ENCODE measurements at places on chromosomes 1 and 21. TPM values are rescaled to one million over a fixed set of nuclear protein-coding genes. Genes with fewer than 3 reads are reported as not detected.

GRCh38 chr1:152866321-152866720 lies 6.5 kb downstream of the LCE7A start:
- no peaks in the 10 kb centered on the region for H3K36me3 ChIP-seq
- no peak overlapping the region for H3K4me3 ChIP-seq
- H3K4me1 ChIP-seq = no peaks in the 10 kb centered on the region
- H3K27me3 ChIP-seq = no peaks in the 10 kb centered on the region

DNA sequence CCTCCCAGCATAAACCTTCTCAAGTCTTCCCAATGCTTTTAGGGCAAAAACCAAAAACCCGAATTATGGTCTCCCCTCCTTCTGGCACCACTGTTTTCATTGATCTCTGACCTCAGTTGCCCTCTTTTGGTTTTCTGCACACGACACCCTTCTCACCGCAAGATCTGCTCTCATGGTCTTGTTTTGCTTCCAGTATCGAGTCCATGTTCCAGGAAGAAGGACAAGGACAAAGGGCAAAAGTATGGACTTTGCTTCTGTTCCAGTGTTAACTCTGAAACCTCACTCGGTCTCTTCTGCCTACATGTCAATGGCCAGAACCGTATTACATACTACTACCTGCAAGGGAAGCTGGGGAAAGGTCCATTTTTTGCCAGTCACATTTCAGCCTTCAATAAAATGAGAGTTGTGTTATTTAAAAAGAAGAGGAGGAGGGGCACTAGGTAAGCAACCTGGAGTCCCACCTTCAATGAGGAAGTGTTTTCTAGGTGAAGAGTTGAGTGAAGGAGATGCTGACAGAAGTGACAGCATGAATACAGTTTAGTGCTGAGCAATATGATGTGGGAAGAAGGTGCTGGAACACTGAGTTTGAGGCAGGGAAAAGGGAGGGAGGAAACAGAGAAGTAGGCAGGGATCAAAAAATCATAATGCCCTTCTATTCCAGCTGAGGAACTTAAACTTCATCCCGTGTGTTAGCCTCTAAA lies 183.4 kb downstream of the FGGY start:
- no peak overlapping the region for H3K27ac ChIP-seq
- no peak overlapping the region for H3K4me3 ChIP-seq
- peaks cover 5% of the 10 kb centered on the region for H3K4me1 ChIP-seq
- no peak for DNase-seq

GRCh38 chr1:36703526-36704208 lies 221.0 kb upstream of the CSF3R start:
- H3K36me3 ChIP-seq = no peaks in the 10 kb centered on the region
- no peak overlapping the region for H3K27ac ChIP-seq
- no peaks in the 10 kb centered on the region for H3K4me1 ChIP-seq
- no peaks in the 10 kb centered on the region for H3K27me3 ChIP-seq
- no peak overlapping the region for H3K4me3 ChIP-seq
- peak; percentile 78 for DNase-seq

DNA sequence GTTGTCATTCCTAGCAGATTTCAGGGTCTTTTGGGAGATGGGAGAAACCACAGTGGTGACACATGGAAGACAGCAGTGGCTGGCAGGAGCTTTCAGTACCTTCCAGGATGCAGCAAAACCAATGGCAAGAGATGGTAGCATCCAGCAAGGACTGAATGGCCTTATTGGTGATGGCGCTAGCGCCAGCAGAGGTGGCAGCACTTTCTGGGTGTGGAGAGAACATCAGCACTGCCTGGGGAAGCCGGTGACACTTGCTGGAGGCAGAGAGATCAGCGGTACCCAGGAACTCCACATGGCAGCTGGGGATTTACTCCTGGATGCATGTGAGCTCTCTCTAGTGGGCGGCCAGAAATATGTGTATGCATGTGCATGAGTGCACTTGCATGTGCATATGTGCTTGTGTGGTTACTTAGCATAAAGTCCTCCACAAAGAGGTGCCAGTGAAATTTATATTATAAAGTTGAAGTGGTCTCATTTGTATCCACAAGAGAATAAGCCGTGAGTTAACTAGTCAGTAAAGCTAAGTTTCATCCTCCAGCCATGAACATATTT lies 364.7 kb downstream of the LMX1A start:
- no peak overlapping the region for H3K4me3 ChIP-seq
- no peaks in the 10 kb centered on the region for H3K27me3 ChIP-seq
- H3K27ac ChIP-seq = no peak overlapping the region

- no peak for DNase-seq
- no peak overlapping the region for H3K4me3 ChIP-seq
- no peak overlapping the region for H3K27ac ChIP-seq
Observed at GRCh38 chr1:225862581-225862950, 19.6 kb downstream of the TMEM63A start.

DNA sequence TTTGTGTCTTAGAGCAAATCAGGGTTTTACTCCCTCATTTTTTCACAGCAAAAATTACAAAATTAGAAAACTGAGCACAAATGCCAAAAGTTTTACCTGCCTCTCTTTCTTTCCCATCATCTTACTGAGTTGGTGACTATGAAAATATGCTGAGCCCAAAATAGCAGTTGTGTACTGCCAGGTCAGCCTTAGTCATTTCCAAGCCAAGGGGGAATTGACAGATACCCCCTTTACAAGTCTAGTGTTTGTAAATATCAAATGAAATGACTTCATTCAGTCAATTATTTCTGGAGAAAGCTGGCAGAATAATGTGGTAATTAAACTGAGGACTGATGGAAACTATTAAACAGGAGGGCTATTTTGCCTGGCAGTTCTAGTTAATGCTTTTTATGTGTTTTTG lies 11.4 kb upstream of the GORAB start:
- no peak for DNase-seq
- H3K27me3 ChIP-seq = no peaks in the 10 kb centered on the region
- H3K4me1 ChIP-seq = no peaks in the 10 kb centered on the region
- peaks cover 2% of the 10 kb centered on the region for H3K36me3 ChIP-seq

GRCh38 chr1:15432324-15432723 lies 5.9 kb upstream of the CTRC start:
- H3K27ac ChIP-seq = no peak overlapping the region
- no peaks in the 10 kb centered on the region for H3K27me3 ChIP-seq
- no peak for DNase-seq
- H3K36me3 ChIP-seq = no peaks in the 10 kb centered on the region
- H3K4me1 ChIP-seq = no peaks in the 10 kb centered on the region
- H3K4me3 ChIP-seq = no peak overlapping the region

DNA sequence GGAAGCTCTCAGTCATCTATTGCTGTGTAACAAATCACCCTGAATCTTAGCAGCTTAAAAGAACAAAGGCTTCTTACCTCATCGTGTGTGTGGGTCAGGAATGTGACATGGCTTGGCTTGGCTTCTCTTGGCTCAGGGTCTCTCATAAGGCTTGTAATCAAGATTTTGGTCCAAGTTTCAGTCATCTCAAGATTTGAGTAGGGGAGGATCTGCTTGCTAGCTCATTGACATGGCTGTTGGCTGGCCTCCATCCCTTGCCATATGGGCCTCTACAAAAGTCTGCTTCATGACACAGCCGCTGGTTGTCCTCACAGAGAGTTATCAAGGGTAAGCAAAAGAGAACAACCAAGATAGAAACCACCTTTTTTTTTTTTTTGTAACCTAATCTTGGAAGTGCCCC lies 207.7 kb downstream of the PTPRC start:
- H3K27ac ChIP-seq = no peak overlapping the region
- DNase-seq = no peak
- H3K4me3 ChIP-seq = no peak overlapping the region
- no peaks in the 10 kb centered on the region for H3K4me1 ChIP-seq

DNA sequence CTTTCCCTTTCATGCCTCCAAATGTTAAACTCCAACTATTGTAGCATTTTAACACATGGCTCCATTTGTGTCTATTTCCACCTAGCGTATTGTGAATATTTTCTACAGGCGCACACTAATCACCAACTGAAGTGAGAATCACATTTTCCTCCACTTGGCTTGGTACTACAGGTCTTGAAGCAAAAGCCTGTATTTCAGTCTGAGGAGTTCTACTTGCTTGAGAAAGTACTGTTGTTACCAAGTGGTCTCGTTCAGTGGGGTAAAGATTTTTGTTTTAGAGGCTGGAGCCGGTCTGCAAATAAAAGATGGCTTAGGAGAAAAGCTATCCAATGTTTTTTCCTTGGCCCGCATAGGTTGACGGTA lies 550 bp upstream of the PTBP2 start:
- peak overlapping the region; percentile 92 for H3K4me3 ChIP-seq
- no peaks in the 10 kb centered on the region for H3K27me3 ChIP-seq
- no peaks in the 10 kb centered on the region for H3K36me3 ChIP-seq

OR2L8 gene
- polyA plus RNA-seq = not detected

DOCK7 gene
- polyA plus RNA-seq = 18.2 TPM

AJAP1 gene
- not detected for polyA plus RNA-seq

Measured in aorta (tissue), 5 donors.